ENCODE measurements at places on chromosomes 16 and 17. TPM values are rescaled to one million over a fixed set of nuclear protein-coding genes. Genes with fewer than 3 reads are reported as not detected.

GRCh38 chr17:49553676-49554335 lies 21.9 kb upstream of the NXPH3 start:
- no peak for DNase-seq

DNA sequence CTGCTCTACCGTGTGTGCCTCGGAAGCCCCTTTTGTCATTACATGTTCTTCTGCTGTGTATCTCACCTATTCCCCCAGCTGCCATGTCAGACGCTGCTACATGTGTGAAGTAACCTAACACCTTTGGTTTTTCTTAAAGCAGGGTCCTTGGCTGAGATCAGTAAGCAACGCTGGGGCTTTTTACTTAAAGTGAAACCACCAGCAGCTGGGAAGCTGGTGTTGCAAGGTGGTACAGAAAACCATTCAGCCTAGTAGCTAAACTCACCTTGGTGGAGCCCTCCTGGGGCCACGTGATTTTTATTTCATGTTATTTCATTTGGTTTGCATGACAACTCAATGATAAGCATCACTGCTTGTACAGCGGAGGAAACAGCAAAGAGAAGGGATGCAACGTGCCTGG lies 62.6 kb downstream of the PLCG2 start:
- DNase-seq: no peak

GRCh38 chr17:57090560-57091185 lies 5.6 kb downstream of the AKAP1 start:
- DNase-seq: no peak

GRCh38 chr16:57341441-57342303 lies 16.9 kb upstream of the CCL22 start:
- peak; percentile 92 for DNase-seq

DNA sequence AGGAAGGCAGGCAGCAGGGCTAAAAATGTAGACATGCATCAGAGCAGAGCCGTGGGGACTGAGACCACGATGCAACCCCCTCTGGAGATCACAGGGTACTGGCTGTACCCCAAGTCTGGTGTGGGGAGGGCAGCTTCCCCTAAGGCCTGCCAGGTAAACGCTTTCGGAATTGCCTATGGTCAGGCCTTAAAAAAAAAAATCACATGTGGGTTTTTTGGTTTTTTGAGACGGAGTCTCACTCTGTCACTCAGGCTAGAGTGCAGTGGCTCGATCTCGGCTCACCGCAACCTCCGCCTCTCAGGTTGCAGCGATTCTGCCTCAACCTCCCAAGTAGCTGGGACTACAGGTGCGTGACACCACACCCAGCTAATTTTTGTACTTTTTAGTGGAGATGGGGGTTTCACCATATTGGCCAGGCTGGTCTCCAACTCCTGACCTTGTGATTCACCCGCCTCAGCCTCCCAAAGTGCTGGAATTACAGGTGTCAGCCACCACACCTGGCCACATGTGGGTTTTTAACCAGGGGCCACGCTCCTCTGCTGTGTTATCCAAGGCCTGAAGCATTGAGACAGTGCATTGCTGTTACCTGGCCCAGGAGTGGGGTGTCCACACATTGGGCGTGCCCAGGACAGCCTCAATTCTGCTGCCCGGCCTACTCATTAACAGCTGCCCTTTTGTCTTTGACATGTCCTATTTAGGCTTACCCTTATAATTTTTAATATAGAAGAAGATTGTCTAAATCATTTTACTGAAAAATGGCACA lies 50.4 kb downstream of the LITAF start:
- DNase-seq: no peak

DNA sequence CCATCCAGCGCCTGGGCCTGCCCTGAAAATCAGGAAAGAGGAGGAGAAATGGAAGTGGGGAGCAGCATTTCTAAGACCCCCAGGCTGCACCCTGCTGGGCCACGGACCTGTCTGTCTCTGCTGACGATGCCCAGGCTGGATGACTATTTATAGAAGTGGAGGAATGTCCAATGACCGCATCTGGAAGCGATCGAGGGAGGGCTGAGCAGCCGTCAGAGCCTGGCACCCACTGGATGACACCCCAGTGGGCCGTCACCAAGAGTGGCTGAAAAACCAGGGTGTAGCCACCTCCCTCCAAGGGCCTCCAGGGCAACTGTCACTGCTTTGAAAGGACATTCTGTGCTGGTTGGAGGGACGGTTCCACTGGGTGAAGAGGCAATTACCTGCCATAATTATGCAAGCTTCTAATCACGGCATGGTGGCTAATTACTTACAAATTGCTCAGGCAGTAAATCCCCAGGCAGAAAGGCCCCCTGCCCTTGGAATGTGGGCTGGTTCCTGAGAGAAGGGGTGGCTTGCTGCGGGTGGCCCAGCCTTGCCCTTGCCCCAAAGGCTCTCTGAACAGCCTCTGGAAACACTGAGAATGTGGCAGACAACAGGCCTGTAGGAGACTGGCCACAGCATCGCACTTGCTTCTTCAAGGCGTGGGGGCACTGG lies 332.1 kb downstream of the C16orf95 start:
- no peak for DNase-seq

GRCh38 chr17:13395862-13396261 lies 205.9 kb downstream of the HS3ST3A1 start:
- no peak for DNase-seq

- DNase-seq: peak; percentile 50
These were observed at the start of gene CBX2 for GRCh38 chr17:79777894-79778503. Gene CBX2, plus strand, starts transcription at chr17:79778148. Its CDS starts 88 bp downstream, at chr17:79778236.

- no peak for DNase-seq
These were observed 27.1 kb downstream of the ZNF652 start for GRCh38 chr17:49334744-49335512.

DNA sequence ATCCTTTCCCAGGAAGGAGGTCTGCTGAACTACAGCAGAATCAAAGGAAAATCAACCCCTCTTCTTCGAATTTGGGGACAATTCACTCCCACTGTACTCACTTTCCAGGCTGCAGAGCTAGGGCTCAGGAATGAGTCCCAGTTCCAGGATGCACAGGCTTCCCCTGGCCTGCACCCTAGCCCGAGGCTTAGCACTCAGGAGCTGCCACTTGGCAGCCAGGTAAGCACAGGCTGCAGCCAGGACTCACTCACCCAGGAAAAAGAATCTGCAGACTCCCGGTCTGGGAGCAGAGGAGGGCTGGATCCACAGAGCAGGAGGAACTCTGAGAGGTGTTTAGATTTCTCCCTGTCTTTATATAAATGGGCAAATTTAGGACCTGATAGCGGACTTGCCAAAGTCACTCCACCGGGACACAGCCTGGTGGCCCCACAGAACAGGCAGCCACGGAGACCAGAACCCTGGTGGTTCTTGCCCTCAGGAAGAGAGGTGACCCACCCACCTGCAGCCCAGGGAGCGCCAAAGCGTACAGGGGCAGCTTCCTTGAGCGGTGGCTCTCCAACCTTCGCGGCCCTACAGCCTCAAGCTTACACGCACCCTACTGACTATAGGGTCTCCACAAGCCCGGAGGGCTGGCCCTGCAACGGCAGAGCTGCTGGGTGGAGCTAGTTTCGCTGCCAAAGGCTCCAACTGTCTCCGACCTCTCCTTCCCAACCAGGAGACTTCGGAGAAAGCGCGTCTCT lies 4.8 kb downstream of the CBLN1 start:
- DNase-seq: no peak

DNA sequence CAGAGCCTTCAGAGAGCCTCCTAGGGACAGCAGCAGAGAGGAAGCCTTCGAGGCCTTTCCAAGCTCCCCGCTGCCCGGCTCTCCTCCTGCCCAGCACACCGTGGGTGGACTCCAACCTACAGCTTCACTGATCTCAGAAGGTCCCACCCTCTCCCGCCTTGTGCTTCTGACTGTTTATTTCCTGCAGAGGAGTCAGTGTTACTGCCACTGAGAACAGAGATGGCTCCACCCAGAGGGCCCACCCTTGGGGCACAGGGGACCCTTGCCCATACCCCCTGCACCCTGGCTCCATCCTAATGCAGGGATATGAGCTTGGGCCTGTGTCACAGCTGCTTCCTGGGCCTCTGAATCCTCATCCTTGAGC lies 52.8 kb upstream of the TOB1 start:
- DNase-seq: peak; percentile 30

DNA sequence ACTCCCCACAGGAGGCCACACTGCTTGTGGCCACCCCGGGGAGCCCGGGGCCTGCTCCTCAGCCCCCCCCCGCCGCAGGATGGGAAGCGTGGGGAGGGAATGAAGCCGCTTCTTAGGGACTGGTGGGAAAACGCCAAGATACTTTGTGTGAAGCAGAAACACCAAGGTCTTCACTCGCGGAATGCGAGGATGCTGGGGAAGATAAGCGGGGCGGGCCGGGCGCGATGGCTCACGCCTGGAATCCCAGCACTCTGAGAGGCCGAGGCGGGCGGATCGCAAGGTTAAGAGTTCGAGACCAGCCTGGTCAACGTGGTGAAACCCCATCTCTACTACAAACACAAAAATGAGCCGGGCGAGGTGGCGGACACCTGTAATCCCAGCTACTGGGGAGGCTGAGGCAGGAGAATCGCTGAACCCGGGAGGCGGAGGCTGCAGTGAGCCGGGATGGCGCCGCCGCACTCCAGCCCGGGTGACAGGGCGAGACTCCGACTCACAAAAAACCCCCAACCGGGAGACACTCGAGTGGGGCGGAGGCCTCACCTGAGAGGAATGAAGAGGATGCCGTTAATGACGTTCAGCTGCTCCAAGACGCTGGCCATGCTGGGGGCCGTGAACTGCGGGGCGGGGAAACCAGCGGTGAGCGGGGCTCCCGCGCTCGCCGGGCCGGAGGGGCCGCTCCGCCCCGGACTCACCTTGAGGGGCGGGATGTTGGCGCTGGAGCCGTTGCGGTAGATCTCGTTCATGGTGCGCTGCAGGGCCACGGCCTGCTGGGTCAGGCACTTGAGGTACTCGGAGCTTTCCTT lies 20.3 kb downstream of the CLUH start:
- DNase-seq: no peak

- DNase-seq: peak; percentile 73
These were observed 430 bp downstream of the HAPSTR1 start for GRCh38 chr16:9091867-9092281.

DNA sequence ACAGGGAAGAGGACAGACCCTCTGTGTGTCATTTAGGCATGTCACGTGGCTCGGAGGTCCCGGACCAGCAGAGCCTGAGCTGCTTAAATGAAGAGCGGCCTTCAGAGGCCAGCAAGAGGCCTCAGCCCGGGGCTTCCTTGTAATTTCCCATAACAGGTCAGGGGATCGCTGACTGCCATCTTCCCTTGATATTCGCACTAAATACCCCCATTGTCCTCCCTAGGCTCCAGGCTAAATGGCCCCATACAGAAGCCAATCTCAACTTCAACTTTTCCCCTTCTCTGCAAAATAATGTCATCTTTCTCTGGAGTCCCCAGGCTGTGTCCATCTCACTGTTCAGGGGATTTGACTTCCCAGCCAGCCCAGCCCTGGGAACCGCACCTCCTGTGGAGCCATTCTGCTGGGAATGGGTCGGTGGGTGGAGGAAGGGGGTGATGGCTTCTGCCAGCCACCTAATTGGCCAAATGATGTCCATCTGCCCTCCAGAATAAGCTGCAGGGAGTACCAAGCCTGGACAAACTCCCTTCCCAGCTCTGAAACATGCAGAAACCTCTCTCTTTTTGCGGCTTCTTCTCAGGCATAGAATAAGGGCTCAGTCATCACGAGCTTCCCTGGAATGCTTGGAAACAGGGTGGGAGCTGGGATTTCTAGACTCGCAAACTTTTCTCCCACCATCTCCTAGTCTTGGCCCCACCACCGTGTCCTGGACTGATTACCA lies 129.9 kb downstream of the SDK2 start:
- no peak for DNase-seq

GRCh38 chr16:73047536-73048291 lies at the start of gene ZFHX3:
Gene ZFHX3, minus strand, starts transcription at chr16:73048128. Its CDS starts 87,983 bp downstream, at chr16:72960145.
- DNase-seq: peak; percentile 61

DNA sequence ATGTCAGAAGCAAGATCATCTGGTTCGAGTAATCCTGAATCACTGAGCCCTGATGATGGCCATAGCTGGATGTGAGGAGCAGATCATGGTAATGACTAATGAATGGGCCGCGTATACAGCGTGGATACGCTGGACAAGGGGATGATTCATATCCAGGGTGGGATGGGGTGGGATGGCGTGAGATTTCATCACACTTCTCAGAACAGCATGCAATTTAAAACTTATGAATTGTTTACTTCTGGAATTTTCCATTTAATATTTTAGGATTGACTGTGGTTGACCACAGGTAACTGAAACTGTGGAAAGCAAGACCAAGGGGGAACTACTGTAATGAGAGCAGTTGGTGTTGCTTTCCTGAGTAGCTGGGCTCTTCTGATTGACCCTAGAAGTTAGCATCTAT lies 225.5 kb downstream of the STX8 start:
- DNase-seq: no peak

CYGB gene
- 1.6 TPM for total RNA-seq

PIK3R6 gene
- total RNA-seq: not detected

ARHGAP27 gene
- total RNA-seq: 25.4 TPM

NGFR gene
- total RNA-seq: 5.1 TPM

C16orf92 gene
- total RNA-seq: not detected

CTF1 gene
- total RNA-seq: 2.9 TPM

TP53I13 gene
- 113 TPM for total RNA-seq
